ENCODE measurements at places on chromosomes 11 and 22.

DNA sequence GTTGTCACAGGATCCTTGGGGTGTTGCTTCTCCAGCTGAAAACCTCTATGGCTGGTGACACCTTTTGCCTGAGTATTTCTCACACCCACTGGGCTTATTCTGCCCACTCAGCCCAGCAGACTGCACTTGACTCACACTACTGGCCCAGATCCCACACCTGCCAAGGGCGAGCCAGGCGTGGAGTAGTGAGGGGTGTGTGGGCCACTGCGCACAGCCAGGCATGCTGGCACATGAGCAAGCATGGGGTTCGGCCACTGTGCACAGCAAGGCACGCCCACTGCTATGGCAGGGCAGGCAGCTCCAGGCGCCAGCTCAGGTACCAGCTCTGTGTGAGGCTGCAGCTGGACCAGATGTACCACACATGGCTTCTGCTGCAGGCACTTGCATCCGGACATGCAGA, 116.5 kb upstream of the MTNR1B start:
- no peak for DNase-seq

DNA sequence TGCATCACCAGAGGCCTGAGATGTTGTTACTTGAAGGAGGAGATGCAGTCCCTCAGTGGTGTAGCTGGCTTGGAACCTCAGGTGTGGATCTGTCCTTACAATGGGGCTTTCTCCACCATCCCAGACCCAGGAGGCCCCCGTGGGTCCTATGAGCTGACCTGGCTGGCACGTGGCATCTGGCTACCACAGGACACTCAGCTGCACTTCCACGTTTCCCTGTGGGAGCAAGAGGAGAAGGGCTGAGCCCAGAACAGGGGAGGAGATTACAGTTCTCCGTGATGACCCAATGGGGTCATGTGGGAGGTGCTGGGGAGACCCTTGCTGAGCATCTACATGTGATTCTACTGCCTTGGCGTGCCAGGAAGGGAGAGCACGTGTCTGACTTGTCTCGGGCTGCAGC, 1448.4 kb downstream of the TBC1D22A start:
- no peak for DNase-seq

DNA sequence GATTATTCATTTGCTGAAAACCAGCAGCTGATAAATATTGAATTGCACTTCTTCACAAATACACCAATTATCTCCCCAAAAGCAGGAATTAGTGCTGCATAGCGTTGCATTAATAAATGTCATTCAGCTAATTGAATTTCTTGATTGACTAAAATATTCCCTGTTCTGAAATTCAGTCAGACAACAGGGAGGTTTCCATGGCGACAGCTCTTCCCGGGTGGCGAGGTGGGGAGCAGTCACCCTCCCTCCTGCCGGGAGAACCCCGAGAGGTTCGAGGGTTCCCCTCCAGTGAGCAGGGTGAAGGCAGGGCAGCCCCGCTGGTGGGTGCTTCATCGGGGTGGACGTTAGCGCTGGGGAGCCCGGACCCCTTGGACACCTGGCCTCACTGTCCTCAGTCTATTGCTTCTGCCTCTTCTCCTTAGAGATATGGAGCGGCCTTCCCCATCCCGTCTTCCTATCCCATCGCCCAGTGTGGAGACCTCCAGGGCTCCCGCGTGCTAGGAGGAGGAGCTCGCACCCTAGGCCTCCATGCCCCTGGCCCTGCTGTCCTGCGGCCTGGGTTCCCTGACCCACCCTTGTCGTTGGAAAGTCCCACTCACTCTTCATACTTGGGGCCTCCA, 983.5 kb downstream of the BRD1 start:
- DNase-seq = no peak

GRCh38 chr11:93908689-93909088, 58.3 kb upstream of the VSTM5 start:
- no peak for DNase-seq

DNA sequence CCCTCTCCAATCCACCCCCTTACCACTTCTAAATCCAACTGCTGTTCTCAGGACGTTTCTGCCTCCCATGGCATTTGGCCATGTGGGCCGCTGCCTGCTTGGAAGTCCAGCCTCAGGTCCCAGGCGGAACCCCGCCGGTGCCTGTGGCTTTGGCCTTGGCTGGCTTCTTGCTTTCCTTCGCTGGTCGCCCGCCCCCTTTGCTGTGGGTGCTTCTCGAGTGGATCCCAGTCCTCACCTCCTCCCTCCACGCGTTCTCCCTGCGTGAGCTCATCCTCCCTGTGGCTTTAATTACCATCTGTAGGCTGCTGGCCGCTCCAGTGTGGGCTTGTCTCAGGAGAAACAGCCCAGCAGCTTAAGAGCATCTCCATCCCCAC, 111.7 kb downstream of the NECTIN1 start:
- DNase-seq = no peak

- no peak for DNase-seq
These were observed 26.6 kb upstream of the SLC35C1 start for GRCh38 chr11:45778341-45778740.

DNA sequence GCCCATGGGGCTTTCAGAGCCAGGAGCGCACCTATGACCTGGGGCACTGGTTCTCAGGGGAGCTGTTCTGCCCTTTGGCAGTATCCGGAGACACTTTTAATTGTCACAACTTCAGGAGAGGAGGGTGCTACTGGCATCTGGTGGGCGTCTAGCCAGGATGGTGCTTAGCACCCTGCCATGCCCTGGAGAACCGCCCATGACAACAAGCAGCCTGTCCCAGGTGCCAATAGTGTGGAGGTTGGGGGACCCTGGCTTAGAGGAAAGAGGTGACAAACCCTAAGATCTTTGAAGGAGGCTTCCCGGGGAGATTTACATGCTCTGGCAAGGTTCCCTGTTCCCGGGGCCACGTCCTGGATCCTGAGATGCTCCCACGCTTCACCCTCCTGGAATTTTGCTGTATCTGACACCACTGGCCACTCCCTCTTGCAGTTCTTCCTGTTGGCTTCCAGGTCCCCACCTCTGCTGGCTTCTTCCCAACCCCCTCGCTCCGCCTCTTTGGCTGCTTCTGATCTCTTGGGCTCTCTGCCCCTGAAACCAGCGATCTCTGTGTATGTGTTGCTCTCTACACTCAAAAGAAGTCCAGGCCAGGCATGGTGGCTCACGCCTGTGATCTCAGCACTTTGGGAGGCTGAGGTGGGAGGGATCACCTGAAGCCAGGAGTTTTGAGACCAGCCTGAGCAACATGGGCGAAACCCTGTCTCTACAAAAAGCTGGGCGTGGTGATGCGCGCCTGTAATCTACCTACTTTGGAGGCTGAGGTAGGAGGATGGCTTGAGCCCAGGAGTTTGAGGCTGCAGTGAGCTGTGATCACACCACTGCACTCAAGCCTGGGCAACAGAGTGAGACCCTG, 31.1 kb downstream of the FADS3 start:
- no peak for DNase-seq

- DNase-seq = no peak
These were observed 144.6 kb downstream of the LDLRAD3 start for GRCh38 chr11:36088266-36088972.

GRCh38 chr11:64094463-64095260, 58.9 kb downstream of the FLRT1 start:
- no peak for DNase-seq

DNA sequence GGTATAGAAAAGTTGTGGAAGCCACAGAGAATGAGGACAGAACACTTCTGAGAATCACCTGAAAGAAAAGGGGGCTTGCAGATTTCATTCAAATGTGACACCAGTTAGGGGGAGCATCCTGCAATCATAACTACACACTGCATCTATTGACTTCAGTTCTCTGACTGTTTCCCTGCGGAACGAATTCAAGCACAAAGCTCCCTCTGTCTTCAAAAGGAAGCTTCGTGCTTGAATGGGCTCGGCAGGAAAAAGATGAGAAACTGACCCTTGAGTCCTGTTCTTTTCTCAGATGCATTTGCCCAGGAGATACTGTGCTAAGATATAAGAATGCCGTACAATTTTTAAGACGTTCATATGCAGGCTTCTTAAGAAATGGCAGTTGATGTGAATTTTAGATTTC, 2000.4 kb upstream of the RAG2 start:
- DNase-seq = no peak

GRCh38 chr11:121340032-121340580, 47.5 kb downstream of the SC5D start:
- no peak for DNase-seq
